ENCODE measurements at places on chromosomes 2 and 18.

GRCh38 chr2:179044500-179044899 lies 5.4 kb downstream of the CCDC141 start:
- no peak for DNase-seq

DNA sequence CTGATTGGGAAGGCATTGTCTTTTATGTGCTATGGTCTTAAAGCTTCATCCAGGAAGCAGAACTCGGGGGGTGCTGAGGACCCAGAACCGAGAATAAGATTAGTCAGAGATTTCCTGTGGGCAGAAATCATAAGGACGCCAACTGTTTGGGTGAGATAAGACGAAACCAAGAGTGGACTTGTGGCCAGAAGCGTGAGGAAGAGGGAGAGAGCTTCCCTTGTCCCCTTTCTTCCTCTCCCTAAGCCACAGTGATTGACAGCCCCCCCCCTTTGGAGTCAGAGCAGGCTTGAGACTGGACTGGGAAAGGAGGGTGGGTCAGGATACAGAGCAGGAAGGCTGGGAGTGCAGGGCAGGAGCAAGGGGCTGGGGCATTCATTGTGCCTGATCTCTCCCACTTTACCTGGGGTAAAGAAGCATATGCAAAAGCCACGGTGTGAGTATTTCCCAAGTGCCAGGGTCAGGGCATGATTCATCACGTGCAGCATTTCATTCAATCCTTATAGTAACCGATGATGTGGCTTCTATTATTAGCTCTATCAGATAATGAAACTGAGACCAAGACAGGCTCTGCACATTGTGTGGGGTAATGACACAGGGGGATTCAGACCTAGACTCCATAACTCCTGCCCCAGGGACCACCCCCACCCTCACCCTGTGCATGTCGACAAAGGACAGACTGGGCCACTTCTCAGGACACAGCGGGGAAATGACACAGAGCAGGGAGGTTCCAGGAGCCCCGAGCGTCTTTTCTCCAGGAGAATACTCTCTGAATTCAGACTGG lies 3.0 kb upstream of the IL1RN start:
- no peak for DNase-seq

GRCh38 chr18:56508370-56509036 lies 129.9 kb downstream of the TXNL1 start:
- no peak for DNase-seq

- DNase-seq, result no peak
Measured at GRCh38 chr18:25042641-25043051, 309.3 kb downstream of the ZNF521 start.
